GM13977 (cell line): ENCODE measurements at places on chromosomes 4 and X.
A peak's percentile ranks its signal among the peaks of the same experiment; 100 is the strongest.

DNA sequence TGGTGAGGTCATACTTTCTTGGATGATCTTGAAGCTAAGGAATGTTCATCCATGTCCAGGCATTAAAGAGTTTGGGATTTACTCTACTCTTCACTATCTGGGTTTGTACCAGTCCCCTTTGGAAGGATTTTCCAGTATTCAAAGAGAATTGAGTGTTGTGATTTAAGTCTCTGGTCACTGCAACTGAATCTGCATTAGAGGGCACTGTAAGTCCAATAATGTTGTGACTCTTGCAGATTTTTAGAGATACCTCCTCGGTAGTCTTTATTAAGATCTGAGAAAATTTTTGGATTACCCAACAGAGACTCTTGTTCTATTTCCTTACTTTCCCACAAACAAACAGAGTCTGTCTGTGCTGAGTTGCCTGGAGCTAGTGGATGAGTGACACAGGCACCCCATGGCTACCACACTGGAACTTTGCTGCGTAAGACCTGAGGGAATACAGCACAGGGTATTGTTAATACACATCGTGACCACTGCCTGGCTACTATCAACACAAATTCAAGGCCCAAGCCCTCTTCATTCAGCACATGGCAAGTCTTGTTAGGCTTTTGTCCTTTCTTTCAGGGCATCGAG, 357.1 kb upstream of the KLHL4 start:
- no peak for DNase-seq

GRCh38 chr4:151801547-151802516, 41.0 kb upstream of the GATB start:
- DNase-seq, result peak; percentile 30

- DNase-seq, result no peak
These were observed 79.2 kb downstream of the F11 start for GRCh38 chr4:186345184-186345583.

GRCh38 chr4:93831716-93832496, 3.4 kb downstream of the ATOH1 start:
- DNase-seq, result no peak

GRCh38 chr4:71417150-71417549, 78.3 kb downstream of the SLC4A4 start:
- DNase-seq, result no peak

DNA sequence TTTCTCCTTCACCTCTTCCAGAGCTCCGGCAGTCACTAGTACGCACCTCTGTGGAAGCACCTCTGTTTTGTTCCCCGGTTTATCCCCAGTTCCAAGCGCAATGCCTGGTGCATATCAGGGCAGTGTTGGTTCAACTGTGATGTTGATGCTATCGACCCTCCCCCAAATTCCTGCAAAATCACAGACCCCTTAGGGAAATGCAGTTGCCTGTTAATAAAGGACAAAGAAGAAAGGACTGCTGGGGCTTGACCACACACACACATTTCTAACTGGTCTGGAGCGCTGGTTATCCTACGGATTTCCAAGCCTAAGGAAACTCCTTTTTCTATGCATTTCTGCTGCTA, 530 bp upstream of the NMU start:
- DNase-seq, result no peak

- no peak for DNase-seq
These were observed 109.2 kb upstream of the FAT1 start for GRCh38 chr4:186832906-186833305.

DNA sequence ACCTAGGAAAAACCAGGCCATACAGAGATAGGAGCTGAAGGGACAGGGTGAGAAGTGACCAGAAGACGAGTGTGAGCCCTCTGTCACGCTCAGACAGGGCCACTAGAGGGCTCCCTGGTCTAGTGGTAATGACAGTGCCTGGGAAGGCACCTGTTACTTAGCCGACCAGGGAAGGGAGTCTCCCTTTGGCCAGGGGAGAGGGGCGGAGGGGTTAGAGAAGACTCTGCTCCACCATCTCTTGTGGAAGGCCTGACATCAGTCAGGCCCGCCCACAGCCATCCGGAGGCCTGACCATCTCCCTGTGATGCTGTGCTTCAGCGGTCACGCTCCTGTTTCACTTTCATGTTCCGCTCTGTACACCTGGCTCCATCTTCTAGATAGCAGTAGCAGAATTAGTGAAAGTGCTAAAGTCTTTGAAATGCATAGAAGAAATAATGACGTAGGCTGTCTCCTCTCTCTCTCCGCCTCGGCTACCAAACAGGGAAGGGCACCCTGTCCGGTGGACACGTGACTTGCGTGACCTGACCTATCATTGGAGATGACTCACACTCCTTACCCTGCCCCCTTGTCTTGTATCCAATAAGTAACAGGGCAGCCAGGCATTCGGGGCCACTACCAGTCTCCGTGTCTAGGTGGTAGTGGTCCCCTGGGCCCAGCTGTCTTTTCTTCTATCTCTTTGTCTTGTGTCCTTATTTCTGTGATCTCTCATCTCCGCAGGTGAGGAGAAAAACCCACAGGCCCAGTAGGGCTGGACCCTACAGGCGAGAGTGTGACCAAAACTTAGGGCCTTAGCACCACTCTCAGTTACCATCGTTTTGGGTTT, 26.7 kb downstream of the HTT-AS start:
- DNase-seq, result peak; percentile 60

- DNase-seq, result no peak
These were observed 204.4 kb downstream of the ZNF330 start for GRCh38 chr4:141425124-141425523.

DNA sequence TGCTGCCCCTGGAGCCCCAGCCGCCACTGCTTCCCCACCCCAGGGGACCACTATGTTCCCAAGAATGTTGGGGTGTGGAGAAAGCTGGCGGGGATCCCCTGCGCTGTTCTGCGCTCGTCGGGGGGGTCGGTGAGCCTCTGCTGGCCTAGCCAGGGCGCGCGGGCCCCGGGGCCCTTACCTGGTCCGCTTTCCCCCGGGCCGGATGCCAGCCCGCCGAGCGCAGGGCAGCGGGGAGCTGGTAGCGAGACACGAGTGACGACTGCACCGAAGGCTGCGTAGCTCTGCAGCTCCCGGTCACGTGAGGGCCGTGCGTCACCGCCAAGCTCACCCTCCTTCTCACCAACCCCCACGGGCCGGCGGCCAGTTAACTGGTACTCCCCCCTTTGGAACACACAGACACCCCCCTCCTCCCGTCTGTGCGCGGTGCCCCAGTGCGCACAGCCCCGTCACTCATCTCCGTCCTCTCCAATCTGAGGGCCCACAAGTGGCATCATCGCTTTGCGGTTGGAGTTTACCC, at the start of gene BEX1:
Gene BEX1 (minus strand): TSS at position 254 of the 517 bp plus-strand sequence. CDS start 897 bp downstream, outside the sequence.
- DNase-seq, result peak; percentile 2

- DNase-seq, result no peak
These were observed 842.8 kb downstream of the CCSER1 start for GRCh38 chr4:90970021-90970420.

DNA sequence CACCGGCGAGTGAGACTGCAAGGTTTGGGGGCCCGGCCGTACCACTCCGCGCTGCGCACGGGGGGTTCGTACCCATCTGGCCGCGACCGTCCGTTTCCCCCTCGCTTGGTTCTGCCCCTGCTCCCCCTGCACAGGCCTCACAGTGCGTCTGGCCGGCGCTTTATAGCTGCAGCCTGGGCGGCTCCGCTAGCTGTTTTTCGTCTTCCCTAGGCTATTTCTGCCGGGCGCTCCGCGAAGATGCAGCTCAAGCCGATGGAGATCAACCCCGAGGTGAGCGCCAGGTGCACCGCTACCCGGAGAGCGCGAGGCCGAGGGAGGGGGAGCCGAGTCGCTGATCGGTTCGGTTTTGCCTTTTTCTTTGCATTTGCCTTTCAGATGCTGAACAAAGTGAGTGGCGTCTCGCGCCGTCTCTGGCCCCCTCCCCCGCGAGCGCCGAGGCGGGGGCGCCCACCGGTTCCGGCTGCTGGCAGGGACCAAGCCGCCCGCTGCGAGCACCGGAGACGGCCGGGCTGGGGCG, at the start of gene UCHL1:
Gene UCHL1 (plus strand): TSS at position 189 of the 517 bp plus-strand sequence. CDS start 49 bp downstream, at position 238.
- DNase-seq, result peak; percentile 38

- no peak for DNase-seq
These were observed 9.2 kb downstream of the GUCY1A1 start for GRCh38 chr4:155675709-155676429.

DNA sequence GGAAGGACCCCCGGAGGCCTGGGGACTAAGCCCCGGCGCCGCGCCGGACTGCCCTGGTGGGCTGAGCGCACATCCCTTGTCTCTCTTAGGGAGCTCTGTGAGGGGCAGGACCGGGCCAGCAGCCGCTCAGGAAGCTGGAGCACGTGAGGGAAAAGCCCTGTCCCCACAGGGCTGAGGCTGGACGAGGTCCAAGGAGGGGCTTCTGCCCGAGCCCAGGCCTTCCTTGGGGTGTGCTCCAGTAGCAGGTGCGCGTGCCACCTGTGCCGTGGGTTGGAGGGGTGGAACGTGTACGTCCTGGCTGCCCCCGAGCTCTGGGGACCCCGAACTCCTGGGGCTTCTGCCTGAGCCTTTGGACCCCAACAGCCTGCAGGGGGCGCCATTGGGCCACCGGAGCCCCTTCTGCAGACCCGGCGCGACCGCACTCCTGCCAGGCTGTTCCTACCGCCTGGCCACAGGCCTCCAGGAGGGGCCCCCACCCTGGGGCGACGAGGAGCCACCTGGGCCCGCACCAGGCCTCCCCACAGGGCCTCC, 27.2 kb downstream of the TACC3 start:
- peak; percentile 96 for DNase-seq

- DNase-seq, result no peak
These were observed 157.8 kb downstream of the RELL1 start for GRCh38 chr4:37528166-37528885.

GRCh38 chr4:150094676-150095075, 16.4 kb downstream of the DCLK2 start:
- DNase-seq, result no peak

DNA sequence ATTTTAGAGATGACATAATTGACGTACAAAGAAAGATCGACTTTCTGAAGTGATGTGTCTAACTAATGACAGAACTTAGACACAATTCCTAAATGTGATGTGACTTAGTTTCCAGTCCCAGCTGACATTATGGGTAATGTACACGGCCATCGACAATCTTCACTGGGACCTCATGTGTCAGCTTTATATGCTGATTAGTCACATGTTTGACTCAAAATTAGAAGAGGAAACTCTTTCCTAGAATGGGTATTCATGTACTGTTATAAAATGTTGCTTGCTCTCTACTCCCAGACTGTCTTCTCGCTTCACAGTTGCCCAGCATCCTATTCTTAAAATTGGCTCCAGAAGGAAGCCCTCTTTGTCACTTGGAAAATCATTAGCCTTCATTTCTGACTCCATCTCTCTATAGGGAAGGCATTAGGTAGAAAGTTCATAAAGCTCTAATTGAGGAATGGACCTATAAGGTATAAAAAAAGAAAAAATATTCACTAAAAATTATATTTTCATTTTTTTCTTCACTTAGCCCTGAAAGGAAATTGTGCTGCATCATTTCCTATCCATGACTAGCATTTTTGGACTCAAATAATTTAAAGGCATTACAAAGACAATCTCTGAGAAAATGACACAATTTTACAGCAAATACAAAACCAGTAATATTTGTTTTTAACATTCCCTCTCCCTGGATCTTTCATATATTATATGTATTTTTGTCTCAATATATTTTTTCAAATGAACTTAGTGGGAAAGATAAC, 554.6 kb downstream of the INPP4B start:
- DNase-seq, result no peak
